CD4-positive, alpha-beta T cell treated with Interleukin-1 beta for 1 hour (primary cell): ENCODE measurements at places on chromosomes 1 and 21.

- no peak for DNase-seq
Observed at GRCh38 chr21:43769325-43769958, 6.7 kb downstream of the CSTB start.

- no peak for DNase-seq
Observed at GRCh38 chr1:154593390-154593789, 14.6 kb downstream of the ADAR start.

- no peak for DNase-seq
Observed at GRCh38 chr1:76891931-76892622, 24.8 kb downstream of the ST6GALNAC5 start.

DNA sequence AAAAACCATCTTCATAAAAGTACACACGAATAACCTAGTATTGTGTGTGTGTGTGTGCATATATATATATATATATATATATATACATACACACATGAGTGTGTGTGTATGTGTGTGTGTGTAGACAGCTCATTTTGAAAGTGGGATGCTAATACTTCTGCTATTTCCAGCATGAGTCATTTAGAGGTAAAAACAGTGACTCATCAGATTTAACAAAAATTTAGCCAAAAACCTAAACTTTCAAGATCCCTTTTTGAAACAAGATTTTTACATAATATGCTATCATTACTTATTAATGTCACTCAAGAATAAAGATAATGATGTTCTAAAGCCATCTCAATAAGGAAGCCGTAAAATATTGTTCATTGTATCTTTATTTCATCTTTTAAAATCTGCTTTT is 35.6 kb upstream of the ADGRL4 start:
- DNase-seq, result no peak

- DNase-seq, result no peak
Observed at GRCh38 chr1:242847390-242847993, 323.0 kb upstream of the PLD5 start.

DNA sequence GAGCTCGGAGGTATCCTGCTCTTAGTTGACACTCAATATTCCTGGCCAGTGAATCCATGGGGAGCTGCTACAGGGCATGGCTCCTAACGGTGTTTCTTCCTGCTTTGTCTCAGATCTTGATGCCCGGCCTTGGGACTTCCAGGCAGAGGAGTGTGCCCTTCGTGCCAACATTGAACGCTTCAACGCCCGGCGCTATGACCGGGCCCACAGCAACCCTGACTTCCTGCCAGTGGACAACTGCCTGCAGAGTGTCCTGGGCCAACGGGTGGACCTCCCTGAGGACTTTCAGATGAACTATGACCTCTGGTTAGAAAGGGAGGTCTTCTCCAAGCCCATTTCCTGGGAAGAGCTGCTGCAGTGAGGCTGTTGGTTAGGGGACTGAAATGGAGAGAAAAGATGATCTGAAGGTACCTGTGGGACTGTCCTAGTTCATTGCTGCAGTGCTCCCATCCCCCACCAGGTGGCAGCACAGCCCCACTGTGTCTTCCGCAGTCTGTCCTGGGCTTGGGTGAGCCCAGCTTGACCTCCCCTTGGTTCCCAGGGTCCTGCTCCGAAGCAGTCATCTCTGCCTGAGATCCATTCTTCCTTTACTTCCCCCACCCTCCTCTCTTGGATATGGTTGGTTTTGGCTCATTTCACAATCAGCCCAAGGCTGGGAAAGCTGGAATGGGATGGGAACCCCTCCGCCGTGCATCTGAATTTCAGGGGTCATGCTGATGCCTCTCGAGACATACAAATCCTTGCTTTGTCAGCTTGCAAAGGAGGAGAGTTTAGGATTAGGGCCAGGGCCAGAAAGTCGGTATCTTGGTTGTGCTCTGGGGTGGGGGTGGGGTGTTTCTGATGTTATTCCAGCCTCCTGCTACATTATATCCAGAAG is 16.7 kb downstream of the ALX3 start:
- peak; percentile 53 for DNase-seq

GRCh38 chr1:155892796-155893195 is 18.4 kb downstream of the RIT1 start:
- no peak for DNase-seq

GRCh38 chr1:221023482-221023881 is 144.2 kb downstream of the HLX start:
- DNase-seq, result no peak

DNA sequence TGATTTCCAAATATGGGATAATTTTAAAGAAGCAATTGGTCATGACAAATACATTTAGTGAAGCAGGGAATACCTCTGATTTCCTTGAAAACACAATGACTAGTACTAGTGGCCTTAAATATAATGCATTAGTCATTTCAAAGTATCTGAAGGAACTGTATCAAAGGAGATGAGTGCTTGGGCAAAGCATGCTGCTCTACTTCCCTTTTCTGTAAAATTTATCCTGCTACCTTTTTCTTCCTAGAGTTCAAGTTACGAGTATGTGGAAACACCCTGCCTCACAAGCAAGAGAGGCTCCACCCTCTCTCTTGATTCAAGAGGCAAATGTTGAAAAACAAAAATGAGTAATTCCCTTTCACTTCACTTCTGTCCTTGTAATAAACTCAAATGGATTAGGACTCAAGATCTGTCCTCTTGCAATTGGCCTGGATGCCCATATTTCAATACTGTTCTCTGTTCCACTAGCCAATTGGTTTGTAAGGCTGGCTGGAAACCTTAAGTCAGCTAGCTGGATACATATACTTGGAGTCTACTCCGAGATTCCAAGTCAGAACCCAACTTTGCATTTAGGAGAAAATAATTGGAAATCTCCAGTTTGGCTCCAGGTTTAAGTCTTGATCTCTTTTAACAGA is 92.5 kb downstream of the CDC42BPA start:
- no peak for DNase-seq

- no peak for DNase-seq
Observed at GRCh38 chr1:117162816-117163215, 41.3 kb upstream of the TRIM45 start.

- DNase-seq, result no peak
Observed at GRCh38 chr1:99727575-99728185, 38.8 kb downstream of the FRRS1 start.

- no peak for DNase-seq
Observed at GRCh38 chr21:37043818-37044217, 29.1 kb downstream of the PIGP start.

- peak; percentile 71 for DNase-seq
Observed at GRCh38 chr1:43529206-43529731, 1.4 kb upstream of the PTPRF start.

GRCh38 chr1:71371581-71371980 is 290.7 kb upstream of the ZRANB2 start:
- DNase-seq, result no peak

GRCh38 chr1:84632137-84632536 is 57.9 kb upstream of the CTBS start:
- DNase-seq, result no peak
